Hematopoietic multipotent progenitor cell treated with erythropoietin and hydrocortisone succinate and interleukin-3 and kit ligand, for 6 days (in vitro differentiated cells): ENCODE measurements at places on chromosomes 11 and 22.

- DNase-seq, result peak; percentile 60
Observed at GRCh38 chr11:78030429-78031325, 7.6 kb upstream of the KCTD14 start.

DNA sequence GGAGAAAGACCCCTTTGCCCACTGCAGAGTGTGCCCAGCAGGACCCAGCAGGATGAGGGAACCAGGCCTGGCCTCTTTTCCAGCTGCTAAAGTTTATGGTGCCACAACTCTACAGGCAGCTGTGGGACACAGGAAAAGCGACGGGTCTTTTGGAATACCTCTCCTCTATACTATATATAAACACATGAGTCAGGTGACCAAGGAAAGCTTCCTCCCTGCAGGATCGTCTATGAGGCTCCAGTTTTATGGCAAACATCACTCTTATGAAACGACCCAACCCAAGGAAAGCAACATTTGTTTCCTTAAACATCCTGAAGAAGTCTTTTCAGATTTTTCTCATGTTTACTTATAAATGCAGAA lies 102.8 kb upstream of the AKIP1 start:
- no peak for DNase-seq

GRCh38 chr11:72004515-72005346 lies 6.0 kb downstream of the IL18BP start:
- DNase-seq, result no peak

GRCh38 chr11:133529807-133530500 lies 2.3 kb downstream of the OPCML start:
- no peak for DNase-seq

- peak; percentile 82 for DNase-seq
Observed at GRCh38 chr11:126561327-126561893, 205.9 kb downstream of the ST3GAL4 start.

DNA sequence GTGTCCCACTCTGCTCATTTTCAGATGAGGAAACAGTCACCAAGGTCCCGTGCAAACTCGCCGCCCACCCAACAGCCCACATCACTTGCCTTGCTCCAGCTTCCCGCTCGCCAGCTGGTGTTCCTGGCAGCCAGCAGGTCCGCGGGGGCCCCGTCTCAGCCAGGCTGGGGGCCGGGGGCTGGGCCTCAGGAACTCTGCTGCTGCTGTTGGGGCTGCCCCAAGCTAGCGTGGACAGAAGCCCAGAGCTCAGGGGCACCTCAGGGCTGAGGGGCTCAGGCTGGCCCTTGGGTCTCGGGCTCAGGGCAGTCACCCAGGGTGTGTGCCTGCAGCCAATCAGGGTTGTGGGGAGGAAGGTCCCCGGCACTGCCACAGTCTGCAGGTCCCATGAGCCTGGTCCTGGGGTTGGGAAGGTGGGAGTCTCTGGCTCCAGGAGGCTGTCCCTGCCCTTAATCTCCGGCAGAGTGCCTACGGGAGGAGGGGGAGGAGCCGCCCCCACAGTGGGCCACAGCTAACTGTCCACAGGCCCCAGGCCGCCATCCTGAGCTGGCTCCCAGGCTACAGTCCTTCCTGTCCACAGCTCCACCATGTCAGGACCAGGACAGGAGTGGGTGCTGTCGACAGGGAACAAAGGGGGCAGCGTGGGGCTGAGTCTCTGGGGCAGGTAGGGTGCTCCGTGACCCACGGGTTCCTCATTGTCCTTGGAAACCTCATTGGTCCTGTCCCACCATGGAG lies 65.2 kb downstream of the ARFGAP3 start:
- DNase-seq, result no peak

DNA sequence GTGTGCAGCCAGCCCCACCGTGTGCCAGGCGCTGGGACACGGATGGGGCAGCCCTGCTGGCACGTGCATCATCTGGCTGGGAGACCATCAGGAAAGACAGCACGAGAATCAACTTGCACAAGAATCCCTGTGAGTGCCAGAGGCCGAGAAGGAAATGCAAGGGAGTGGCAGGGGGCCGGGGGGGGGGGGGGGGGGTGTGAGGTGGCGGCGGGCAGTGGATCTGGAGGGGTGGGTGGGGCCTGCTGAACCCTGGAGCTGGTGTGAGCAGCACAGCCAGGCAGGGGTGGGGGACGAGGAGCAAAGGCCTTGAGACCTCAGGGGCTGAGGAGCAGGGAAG lies 14.0 kb upstream of the FLRT1 start:
- no peak for DNase-seq

DNA sequence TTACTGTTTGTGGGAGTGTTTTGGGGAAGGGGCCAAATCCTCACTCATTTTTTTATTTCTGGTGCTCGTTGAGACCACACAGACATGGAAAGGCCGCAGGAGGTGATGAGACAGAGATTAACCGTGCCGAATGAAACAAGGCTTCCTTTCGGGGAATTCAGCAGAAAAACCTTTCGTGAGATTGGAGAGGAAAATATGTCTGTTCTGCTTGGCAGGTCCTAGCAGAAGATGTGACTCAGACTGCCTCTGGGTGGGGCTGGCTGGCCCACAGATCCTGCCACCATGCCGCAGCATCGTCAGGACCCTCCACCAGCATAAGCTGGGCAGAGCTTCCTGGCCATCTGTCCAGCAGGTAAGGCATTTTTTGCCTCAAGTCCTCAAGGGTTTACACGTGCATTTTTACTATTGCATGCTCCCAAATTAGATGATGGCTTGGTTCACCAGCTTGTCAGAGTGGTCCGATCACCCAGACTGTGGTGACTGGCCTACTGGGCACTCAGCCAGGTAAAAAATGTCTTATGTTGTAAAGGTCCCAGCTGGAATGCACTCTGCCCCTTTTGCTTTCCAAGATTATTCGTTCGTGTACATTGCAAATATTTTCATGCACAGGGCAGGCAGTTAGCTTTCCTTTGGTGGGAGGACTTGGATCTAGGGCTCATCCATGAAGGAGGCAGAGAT lies 1.5 kb downstream of the DDB2 start:
- peak; percentile 80 for DNase-seq

GRCh38 chr11:117928446-117929141 lies 608 bp downstream of the TMPRSS13 start:
- DNase-seq, result no peak

DNA sequence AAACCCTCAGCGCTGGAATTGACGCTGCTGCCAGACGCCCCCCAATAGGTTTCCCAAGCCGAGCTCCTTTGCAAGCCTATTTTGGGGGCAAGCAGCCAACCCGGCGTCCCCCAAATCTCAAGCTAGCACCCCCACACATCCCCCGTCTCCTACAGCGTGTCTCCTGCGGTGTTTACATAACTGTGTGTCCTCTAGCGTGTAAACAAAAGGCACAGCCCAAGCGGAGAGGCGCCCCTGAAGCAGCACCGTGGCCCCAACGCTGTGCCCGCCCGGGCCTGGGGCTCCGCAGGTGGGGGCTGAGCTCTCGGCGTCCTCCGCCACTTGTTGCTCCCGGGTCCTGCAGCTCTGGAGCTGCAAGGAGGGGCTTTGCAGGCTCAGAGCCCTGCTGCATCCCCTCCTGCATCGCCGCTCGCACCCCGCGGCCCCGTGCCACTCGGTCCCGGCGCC lies 1.6 kb downstream of the CADM1 start:
- no peak for DNase-seq

DNA sequence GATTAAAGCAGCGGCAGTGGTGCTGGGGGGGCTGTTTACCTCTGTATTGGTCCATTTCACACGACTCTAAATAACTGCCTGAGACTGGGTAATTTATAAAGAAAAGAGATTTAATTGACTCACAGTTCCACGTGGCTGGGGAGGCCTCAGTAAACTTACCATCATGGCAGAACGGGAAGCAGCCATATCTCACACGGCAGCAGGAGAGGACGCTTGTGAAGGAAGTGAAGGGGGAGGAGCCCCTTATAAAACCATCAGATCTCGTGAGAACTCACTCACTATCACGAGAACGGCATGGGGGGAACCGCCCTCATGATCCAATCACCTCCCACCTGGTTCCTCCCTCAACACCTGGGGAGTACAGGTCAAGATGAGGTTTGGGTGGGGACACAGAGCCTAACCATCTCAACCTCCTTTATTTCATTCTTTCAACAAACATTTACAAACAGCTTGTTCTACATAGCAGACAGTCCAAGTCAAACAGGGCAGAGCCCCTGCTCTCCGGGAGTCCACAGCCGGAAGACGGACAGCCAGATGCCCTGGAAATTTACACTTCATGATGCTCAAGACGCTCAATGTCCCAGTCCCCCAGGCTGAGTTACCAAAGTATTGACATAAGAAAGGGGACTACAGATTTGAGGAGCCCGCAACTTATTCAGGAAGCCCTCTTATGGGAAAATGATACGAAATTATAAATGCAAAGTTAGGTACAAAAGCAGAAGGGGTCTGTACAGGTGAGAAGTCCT lies 26.3 kb upstream of the HMGXB4 start:
- DNase-seq, result peak; percentile 15

DNA sequence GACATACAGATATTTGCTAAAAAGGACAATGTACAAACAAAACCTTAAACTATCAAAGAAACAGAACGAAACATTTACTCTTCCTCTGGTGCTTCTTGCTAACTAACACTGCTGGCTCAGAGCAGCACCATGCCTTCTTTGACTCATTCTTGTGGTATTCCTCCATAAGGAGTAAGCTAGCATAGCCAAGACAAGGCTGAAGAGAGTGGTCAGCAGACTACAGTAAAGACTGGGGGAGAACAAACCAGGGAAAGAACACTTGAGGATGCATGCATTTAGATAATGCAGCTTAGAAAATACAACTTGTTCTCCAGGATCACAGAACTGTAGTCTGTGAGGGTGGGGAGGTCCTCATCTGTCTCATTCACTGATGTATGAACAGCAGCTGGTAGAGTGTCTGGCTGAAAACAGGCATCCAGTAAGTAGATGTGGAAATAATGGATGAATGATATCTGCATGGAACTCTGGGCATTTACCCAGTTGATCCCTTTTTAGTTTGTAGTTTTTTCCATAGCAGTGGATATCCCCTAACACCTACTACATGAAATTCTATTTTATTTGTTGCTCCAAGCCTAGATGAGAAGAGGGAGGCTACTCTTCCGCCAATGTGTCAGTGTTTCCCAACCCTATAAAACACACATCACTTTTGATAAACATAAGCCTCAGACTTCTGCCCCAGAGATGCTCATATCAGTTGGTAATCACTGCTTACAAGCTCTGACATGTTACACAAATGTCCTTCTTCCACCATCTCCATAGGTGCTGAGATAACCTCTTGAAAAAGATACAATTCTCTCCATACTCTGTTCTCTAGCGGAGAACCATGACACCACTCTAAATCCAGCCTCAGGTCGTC lies 7.3 kb downstream of the SNX19 start:
- DNase-seq, result no peak

GRCh38 chr11:80617156-80617555 lies 1176.3 kb upstream of the TENM4 start:
- no peak for DNase-seq

DNA sequence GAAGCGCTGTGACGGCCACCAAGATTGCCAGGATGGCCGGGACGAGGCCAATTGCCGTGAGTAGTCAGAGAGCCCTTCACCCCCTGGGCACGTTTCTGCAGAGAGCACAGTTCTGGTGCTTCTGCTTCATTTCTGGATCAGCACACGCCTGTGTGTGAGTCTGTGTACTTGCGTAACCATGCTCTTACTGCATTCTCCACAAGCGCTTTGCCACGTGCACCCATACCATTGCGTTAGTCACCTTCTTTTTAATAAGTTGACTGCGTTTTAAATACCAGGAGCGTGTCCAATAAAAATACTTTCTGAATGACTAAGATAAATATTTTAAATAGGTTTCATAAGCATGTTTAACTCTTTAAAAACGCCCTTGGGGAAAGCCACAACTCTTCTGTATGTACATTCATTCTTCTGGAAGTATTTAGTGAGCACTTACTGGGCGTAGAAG lies 143.0 kb upstream of the SORL1-AS1 start:
- no peak for DNase-seq
